ENCODE measurements at places on chromosomes 13 and 19.

DNA sequence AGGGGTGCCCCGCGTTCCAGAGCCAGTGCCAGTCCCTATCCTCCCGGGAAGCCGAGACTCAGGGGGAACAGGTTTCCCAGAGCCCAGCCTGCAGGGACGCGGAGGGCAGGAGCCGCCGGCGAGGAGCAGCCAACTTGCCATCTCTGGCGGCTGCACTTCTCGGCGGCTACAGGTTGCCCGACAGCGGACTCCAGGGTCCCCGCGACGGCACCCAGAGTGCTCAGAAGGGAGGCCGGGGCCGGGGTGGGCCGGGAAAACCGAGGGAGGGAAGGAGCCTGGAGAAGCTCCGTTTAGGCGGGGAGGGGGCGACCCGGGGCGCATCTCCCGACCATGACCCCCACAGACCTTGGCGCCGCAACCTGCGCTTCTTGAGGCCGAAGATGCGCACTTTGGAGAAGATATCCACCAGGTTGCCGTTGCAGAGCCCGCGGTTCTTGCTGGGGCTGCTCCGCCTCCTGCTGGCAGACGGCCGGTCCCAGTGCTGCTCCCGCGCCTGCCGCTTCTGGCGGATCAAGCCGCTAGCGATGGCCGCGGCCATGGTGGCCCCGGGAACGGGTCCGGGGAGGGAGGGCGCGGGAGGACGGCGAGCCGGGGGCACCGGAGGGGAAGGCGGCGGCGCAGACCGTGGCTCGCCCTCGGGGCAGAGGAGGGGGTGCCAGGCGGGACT is 463.8 kb downstream of the ITGBL1 start:
- no peak for DNase-seq

- no peak for DNase-seq
Observed at GRCh38 chr19:4472174-4472974, at the start of gene HDGFL2. HDGFL2 (plus strand) TSS chr19:4472297; CDS start chr19:4472351, 54 bp downstream.

- no peak for DNase-seq
Observed at GRCh38 chr13:103805771-103806170, 739.6 kb upstream of the SLC10A2 start.

GRCh38 chr19:51809787-51810186 is 14.8 kb downstream of the FPR3 start:
- no peak for DNase-seq

DNA sequence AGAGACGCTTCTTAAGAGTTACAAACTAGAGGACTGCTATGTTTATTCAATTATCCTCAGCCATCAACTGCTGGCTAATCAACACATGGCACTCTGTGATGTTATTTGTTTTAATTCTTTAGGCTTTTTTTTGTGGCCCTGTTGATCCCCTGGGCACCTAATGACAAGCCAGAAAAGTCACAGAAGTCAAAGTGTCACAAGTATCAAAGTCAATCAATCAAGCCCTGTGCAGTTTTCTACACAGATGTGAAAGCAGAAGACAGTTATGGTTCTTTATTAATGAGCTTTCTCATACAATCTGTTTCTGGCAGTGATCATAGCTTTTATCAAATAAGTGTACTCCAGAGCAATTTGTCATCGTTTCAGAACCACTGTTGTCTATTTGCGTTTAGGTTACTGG is 34.3 kb downstream of the MYO16 start:
- no peak for DNase-seq

GRCh38 chr13:25429466-25429865 is 57.7 kb downstream of the ATP8A2 start:
- DNase-seq, result no peak

DNA sequence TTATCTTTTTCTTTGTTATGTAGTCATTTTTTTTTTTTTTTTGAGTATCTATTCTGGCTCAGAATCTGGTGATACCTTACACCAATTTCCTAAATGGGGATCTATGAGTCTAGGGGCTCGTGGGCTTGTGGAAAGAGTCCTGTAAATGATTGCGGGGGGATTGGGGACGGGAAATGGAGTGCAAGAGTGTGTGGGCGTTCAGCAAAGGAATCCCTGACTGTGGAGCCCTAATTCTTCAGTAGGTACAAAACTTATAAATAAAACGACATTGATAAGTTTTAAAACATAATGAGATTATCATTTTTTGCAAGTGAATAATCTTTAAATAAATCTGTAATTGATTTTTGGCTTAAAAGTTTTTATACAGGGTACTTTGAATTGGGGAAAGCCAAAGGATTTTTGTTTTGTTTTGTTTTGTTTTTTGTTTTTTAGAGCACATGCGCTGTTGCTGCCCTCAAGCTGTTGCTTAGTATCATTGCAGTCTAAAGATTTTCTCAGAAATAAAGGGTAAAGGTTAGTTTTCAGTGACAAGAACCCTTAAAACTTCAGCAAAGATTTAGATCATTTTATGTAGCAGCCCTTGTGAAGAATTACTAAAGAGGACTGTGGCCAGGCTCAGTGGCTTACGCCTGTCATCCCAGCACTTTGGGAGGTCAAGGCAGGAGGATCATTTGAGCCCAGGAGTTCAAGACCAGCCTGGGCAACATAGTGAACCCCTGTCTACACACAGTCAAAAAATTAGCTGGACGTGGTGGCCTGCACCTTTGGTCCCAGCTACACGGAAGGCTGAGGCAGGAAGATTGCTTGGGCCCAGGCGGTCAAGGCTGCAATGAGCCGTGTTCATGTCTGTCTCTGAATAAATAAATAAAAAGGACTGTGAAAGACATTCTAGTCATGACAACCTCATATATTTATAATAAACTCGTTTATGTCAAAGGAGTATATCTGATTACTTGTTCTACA is 1.7 kb downstream of the ERCC5 start:
- no peak for DNase-seq

DNA sequence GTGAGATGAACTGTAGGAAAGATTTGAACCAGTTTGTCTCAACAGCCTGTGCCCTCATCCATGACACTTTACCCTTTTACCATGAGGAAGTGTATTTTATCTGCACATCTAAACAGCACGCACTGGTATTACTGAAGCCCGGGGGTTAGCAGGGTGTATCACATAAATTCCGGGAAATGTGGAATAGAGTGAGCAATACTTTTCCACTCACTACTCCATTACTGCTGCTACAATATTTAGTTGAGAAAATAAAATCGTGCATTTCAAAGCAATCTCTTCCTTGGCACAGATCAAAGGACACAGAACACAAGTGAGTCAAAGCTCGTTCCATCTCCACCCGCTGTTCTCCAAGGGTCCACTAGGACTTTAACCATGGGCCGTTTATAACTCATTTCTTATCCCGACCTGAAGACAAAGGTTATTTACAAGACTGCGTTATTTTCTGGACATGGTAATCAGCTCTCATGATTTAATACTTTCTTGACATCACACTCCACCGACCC is 35.2 kb downstream of the STK24 start:
- no peak for DNase-seq

DNA sequence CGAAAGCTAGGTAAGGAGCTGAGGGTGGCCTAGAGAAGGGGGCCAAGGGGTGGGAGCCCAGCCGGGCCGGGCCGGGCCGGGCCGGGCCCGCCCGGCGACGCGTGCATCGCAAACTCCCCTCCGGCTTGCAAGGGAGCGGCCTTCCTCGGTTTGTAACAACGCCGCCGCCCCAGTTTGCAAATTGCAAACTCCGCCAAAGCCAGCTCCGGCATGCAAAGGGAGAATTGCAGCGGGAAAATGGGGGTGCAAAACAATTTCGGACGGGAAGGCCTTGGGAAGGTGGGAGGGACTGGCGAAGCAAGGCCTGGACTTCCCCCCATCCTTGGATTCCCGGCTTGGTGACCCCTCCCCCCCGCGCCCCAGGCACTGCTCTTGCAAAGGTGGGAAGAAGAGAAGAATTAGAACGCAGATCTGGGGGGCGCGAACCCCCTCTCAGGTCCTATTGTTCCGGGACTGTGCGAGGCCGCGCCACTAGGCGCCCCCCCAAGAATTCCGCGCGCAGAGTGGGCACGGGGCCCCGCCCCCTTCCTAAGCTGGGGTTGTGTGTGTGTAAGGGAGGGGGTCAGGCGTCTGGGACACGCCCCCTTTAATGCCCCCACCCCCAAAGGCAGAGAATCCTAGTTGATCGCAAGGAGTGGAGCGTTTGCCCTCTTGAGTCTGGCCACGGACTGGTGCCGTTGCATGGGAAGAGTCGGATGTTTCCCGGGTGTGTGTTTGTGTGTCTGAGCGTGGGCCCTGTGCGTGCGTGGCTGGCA is 926 bp downstream of the PRR12 start:
- DNase-seq, result no peak

- no peak for DNase-seq
Observed at GRCh38 chr19:3042621-3043267, 13.7 kb upstream of the TLE2 start.

DNA sequence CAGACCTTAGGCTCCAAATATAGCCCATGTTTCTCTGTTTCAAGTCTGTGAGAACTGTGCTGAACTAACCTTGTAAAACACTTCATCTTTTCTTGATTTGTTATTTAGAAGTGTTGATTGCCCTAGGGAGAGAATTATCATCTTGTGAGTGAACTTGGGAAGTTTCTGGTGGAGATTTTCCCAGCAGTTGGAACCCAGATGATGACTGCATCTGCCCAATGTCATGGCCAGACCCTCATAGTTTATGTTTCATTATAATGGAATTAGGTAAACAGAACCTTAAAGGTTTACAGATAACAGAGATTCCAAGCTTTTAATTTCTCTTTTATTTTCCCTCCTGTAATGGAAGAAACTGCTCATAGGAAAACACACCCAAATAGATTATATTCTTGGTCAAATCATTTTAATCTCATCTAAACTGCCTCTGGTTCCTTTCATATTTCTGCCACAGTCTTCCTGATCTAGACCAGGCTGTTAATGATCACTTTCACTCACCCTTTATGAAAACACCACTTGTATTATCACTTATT is 569.1 kb downstream of the KCTD12 start:
- DNase-seq, result no peak

DNA sequence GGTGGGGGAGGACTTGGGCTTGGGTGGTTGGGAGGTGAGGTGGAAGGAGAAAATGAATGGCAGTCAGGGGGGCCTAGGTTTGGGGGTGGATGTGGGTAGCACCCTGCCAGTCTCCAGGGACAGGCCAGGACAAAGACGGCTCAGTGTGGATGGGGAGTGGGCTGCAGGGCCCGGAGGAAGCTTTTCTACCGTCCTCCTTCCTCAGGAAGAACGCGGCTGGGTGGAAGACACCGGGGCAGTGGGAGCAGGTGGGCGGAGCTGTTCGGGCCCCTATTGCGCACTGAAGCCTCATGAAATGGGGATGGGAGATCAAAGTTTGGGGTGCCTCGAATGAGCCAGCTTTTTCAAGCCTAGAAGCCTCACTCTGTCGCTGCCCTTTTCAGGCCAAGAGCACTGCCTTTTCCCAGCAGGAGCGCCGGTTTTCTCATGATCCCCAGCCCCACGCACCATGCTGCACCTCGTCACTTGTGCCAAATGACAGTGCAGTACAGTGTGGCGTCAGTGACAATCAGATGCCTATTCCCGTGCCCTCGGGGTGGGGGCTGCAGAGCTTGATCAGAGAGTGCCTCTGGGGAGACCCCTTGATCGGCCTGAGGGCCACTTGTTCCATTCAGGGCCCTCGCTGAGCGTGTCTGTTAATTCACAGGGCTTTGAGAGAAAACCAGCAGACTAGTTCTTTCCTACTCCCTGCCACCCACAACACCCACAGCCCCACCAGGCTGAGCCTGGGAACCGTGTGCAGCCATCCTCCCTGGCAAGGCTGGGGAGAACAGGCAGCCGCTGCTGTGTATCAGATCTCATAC is 1.5 kb downstream of the CALM3 start:
- no peak for DNase-seq

DNA sequence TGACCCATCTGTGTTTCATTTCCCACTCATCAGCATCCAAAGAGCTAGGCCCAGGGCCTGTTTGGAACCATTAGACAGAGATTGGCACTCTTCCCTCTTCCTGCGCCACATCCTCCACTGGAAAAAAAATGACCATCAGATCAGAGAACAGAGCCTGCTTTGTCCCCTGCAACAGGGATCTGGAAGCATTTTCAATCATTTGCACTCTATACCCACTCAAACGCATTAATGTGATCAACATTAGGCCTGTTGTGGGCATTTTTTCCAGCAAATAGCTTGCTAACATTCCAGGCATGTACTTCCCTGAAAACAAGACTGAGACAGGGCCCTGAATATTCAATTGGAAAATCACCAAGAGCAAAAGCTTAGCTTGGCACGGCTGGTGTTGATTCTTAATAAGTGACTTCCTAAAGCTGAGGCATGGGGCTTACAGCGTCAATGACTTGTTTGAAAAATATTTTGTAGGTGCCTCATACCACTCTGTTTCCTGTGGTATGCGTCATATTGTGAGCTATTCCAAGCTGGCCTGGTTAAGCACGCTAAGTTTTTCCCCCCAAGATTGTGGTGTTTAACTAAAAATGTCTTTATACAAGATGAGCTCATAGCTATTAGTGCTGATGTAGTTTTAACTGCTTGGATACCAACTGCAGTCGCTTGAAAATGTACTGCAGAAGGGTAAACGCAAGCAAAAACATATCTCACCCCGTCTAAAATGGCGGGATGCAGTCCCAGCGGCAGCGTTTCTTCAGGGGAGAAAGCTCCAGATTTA is 404.4 kb downstream of the SPRY2 start:
- no peak for DNase-seq

DNA sequence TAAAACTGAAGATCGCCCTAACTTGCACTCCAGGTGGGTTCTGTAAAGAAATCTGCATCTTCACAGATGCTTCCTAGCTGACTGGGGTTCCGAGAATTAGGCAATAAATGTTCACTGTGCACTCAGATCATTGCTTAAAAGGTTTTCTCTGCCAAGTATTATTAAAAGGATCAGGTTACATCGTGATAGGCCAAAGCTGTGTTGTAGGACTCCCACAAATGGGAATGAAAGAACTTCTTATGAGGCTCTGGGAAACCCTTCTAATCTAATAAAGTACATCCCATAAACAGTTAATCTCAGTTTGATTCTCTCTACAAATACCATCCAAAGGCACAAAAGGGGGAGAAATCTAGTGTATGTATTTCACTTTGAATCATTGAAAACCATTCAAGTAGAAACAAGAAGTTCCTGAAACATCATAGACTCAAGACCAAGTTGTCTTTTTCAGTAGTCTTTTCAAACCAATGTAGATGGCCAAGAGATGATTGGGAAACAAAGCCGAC is 7.1 kb upstream of the POU4F1 start:
- no peak for DNase-seq

GRCh38 chr19:58351990-58352755 is 1.1 kb downstream of the A1BG start:
- no peak for DNase-seq

DNA sequence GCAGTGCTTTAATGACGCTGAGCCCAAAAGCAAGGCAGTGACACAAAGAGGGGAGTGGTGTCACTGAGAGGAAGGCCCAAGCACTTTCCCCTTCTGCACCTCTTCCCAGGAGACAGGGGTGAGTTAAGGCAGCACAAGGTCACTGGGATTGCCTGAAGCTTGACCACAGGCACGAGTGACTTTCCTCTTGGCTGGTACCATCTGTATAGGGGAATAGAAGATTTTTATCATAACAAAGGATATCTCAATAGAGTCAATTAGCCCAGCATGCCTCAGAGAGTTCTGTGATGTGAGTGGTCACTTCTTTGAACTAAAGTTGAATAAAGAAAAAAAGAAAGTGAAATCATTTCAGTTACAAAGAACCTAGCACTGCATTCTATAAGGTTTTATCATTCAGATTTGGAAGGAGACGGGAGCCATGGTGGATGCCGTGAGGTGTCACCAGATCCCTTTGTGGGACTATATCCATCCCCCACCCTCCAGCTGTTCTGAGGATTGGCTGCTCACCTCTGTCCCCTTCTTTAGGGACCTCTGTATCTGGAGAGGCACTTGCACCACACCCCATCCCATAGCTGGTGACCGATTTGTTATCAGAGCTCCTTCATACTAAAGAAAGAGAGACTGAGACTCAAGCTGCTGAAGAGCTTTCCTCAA is 291.2 kb downstream of the DCT start:
- no peak for DNase-seq

- no peak for DNase-seq
Observed at GRCh38 chr19:54106716-54107115, 4.1 kb downstream of the NDUFA3 start.

Data from GM18507 (cell line).